Stomach (tissue), 19 donors: ENCODE measurements at places on chromosomes 11 and 22. TPM values are rescaled to one million over a fixed set of nuclear protein-coding genes. Genes with fewer than 3 reads are reported as not detected.

TSGA10IP gene
- not detected for total RNA-seq

CASP5 gene
- total RNA-seq: 4.3 TPM

DNA sequence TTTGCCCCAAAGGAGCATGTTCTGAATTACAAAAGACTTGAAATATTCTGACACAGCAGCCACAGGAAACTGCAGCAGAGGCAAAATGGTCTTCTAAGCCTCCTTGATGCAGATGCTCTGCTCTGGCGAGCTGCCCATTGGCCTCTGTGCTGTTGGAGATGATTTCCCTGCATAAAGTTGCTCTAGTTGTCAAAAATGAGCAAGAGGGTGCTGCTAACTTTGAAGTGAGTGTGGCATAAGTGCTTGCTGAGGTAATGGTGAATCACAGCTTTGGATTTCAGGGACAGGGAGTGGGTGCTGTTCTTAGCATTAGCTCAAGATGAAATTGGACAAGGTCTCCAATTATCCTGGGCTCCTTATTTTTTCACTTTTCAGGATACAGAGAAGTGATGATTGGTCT, 435.4 kb downstream of the TMEM135 start:
- no peak for DNase-seq

DNA sequence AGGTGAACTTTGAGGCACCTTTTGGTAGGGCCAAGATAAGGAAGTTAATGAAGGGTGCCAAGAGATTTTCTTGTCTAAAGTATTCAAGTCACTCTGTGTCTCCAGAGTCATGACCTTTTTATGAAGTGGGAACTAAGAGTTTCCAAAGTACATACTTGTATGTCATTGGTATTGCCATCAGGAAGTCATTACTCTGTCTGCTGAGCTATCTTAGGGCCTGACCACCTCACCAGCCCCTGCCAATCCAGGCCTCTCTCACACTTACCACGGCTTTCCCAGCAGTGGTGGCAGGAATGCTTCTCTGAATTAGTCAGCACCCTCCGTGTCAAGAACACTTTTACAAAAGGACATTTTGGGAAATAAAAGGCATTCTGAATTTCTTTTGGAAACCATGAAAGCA, 192.8 kb upstream of the MTNR1B start:
- no peak for DNase-seq

GRCh38 chr11:76315182-76315853, 65.6 kb downstream of the THAP12 start:
- DNase-seq: no peak
